ENCODE measurements at places on chromosomes 6 and 20.

DNA sequence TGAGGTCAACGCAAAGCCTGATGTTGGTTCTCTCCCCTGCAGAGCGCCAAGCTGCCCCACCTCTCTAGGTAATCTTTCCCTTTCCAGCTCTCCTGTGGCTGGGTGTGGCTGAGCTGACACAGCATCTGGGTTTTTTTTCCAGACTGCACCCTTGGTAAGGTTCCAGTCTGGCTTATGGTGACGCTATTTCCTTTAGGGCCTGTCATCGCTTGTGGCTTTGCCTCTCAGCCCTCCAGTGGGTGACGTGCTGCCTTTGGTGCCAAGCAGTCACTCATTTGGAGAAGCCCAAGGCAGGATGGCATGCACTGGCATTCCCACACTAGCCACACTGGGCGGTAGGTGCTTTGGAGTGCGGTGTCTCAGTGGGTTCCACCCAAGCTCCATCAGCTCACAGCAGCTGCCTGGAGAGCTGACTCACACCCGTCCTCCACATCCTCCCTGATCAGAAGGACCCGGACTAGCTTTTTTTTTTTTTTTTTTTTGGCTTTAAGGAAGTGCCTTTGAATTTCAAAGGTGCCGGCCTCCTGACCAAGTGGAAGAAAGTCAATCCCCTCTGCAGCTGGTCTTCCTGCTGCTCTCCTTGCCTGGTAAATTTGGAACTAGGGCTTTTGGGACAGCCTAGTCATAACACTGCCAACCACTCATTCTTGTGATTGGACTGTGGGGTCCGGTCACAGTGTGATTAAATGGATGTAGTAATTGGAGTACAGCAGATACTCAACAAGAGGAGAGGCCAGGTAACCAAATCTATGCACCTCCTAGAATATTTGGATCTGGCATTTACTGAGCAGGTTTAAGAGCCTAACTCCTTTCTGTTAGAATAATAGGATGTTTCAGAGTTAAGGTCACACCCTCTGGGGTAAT, 153.6 kb downstream of the CD83 start:
- DNase-seq, result no peak

- DNase-seq, result peak; percentile 20
Measured at GRCh38 chr6:154514481-154514880, 4.0 kb upstream of the CNKSR3 start.

GRCh38 chr6:116447052-116447451, 14.1 kb upstream of the CALHM6 start:
- no peak for DNase-seq

DNA sequence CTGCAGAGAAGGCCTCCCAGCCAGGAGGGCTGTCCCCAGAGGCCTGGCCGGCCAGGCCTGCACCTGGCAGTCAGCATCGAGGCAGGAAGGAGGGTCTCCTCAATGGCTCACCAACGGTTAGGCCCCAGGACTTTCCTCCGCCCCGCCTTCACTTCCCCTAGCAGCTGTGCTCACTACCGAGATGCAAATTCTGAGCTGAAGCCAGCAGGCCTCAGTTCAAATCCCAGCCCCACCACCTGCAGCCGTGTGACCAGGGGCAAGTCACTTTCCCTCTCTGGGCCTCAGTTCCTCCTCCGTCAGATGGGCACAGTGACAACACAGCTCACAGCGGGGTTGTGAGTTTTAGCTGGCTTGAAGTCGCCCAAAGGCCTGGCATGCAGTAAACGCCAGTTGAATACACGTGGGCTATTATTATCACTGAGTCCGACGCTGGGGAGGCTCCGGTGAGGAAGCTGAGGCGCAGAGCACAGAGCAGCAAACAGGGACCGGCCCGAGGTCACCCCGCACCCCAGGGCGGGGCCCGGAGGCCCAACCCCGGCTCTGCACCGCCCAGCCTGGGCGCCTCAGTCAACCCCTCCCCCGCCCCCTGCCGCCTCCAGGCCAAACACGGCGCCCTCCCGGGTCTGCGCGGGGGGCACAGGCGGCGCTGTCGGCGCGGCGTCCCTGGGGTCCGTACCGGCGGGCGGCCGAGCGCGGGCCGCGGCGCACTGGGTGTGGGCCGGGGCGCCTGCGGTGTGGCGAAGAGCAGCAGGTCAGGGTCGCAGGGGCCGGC, 671 bp downstream of the E2F1 start:
- peak; percentile 97 for DNase-seq

- DNase-seq, result no peak
Measured at GRCh38 chr20:1272368-1273100, 6.4 kb downstream of the SNPH start.

GRCh38 chr20:50120935-50121693, 8.2 kb upstream of the UBE2V1 start:
- peak; percentile 23 for DNase-seq

DNA sequence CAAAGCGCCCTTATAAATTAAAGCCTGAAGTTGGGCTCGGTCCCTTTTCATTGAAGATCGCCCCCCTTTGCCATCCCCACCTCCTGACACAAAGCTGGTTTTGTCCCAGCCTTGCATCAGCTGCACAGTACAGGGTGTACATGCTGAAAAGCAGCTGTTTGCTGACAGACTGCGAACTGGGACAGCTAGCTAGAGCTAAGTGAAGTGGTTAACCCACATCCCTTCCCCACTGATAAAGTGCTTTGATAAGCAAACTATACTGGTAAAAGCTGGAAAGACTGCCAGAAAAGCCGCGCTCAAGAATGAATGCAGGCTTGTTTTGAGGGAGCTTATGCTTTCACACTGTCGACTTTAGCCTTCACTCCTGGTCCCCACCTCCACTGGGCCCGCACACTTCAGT, 207.3 kb downstream of the GMDS start:
- DNase-seq, result no peak

DNA sequence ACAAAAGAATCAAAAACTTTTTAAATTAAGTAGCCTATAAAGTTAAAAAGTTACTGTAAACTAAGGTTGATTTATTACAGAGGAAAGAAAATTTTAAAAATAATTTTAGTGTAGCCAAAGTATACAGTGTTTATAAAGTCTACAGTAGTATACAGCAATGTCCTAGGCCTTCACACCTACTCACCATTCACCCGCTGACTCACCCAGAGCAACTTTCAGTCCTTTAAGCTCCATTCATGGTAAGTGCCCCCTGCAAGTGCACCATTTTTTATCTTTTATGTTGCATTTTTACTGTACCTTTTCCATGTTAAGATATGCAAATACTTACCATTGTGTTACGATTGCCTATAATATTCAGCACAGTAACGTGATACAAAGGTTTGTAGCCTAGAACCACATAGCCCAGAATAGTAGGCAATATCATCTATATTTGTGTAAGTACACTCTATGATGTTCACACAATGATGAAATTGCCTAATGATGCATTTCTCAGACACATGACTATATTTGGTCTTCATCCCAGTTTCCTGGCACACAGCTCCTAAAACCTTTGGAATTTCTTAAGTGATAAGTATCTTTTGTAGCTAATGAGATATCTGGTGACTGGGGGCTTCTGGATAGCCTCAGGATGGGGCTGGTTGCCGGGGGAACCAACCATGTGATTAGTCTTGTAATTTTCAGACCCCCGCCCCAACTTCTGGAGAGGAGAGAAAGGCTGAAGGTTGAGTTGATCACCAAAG, 111.0 kb downstream of the MRPL14 start:
- no peak for DNase-seq

DNA sequence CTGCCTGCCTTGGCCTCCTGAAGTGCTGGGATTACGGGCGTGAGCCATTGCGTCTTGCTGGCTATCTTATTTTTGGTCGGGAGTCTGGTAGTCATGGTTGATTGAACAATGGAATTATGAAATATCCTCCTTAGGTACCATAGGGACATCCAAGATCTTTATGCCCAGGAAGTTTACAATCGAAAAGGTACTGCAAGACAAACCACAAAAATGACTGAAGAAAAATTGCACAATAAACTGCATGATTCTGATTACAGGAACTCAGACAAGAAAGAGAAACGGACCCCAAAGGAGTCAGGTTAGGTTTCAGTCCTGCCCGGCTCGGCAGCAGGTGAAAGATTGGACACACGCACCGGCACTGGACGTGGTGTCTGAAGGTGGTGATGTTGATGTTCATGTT, 5.3 kb downstream of the SLC26A8 start:
- DNase-seq, result no peak

DNA sequence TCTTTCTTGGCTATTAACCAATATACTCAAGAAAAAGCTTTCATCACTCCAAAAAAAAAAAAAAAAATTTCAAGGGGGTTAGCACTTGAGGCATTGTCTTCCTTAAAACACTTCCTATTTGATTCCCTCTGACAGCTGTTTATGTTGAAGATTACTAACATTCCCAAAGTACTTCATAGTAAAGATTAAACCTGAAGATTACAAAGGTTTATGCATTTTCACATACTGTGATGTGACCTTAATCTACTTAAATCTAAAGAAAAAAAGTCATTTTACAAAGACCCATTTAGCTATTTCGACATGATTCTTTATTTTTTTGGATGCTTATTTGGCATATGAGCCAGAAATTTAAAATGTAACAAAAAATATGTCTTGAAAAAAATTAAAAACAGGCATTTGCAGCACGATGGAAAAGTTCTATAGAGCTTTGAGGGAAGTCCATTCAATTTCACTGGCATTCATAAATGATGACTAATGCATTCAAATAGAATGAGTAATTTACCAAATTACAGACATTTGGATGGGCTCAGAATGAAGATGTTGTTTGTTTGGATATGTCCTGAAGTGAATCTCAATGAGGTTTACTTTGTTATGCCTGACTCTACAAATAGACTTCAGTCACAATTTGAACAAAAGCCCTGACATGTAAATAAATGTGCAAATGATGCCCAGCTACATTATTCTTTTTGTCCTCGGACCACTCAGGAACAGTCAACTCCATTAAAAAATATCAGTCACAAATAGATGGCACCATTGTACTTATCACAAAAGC, 674.6 kb upstream of the MARCKS start:
- peak; percentile 66 for DNase-seq

- no peak for DNase-seq
Measured at GRCh38 chr6:167238146-167238693, 52.9 kb upstream of the UNC93A start.

DNA sequence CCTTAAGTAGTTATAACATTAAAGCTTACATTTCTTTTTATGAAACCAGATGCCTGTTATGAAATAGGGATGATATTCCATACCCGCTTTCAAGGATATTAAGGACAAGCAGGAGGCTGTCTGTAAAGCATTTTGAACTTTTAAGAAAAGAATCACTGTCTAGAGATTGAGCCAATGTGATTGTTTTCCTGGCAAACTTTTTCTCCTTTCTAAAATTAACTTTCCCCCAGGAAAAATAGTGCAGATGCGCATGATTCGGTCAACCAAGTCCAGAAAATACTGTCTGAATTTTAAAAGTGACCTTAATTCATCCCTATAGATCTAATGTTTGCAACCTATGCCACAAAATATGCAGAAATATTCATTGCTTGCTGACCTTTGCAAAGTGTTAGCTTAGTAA, 15.1 kb upstream of the DEK start:
- DNase-seq, result no peak

- no peak for DNase-seq
Measured at GRCh38 chr6:80148220-80148619, 41.7 kb downstream of the BCKDHB start.

- DNase-seq, result no peak
Measured at GRCh38 chr6:84785671-84786070, 21.3 kb upstream of the TBX18 start.

DNA sequence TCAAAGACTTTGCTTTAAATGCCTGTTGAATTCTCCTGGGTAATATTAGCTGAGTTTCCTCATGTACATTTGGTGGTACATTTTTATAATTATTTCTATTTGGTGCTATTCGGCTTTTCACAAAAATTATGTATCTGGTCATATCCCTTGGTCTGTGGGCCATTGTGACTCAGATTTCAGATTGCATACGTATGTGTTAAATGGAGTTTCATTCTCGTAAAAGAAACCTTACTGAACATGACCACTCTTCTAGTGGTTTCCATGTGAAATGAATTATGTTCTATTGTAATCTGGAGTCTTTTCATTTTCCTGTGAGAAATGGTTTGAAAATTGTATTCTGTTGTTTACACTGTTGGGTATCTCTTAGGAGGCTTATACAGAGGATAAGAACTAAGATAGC, 386.2 kb upstream of the FLRT3 start:
- no peak for DNase-seq

GRCh38 chr6:133969285-133969920, 16.4 kb downstream of the TBPL1 start:
- DNase-seq, result no peak

- no peak for DNase-seq
Measured at GRCh38 chr6:75893776-75894152, 144.7 kb downstream of the MYO6 start.

- no peak for DNase-seq
Measured at GRCh38 chr6:165737396-165737795, 74.4 kb upstream of the PDE10A start.

GRCh38 chr6:36523451-36523850, 23.8 kb downstream of the STK38 start:
- no peak for DNase-seq

GRCh38 chr6:2914318-2914660, 11.2 kb upstream of the SERPINB9 start:
- DNase-seq, result no peak

DNA sequence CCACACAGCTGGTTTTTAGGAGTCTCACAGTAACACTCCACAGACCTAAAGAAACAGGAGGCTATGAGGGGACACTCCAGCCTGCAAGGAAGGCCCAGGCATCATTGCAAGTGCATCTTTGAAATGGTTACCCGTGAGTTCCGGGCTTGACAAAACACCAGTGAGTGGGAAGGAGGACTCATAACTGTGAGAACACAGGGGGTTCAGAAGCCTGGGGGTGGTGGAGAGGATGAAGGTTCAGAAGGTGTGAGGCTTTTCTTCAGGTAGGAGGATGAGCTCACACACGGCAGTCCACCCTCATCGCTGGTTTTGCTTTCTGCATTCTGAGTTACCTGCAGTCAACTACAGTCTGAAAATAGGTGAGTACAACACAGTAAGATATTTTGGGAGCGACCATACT, 39.9 kb downstream of the MAP7 start:
- DNase-seq, result no peak

DNA sequence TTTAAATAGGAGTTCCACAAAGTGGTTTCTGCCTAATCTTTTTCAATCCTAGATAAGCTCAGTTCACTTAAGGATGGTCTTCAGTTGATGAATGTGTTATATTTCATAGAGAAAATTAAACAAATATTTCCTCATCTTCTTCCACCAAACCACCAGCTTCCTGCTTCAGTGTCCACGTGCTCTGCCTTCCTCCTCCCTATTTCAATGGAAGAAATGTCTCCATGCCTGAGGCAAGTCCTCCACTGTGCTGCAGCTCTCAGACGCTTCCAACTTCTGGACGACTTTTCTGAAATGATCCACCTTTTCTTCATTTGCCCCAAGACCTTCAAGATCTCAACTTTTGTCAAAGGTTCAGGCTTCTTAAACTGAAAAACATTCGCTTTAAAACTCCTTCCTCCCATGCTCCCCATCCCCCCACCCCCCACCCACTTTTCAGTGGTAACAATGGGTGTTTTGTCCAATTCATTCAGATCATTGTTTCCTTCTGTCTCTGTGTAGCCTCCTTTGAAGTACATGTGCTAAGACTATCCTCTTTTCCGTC, 25.3 kb upstream of the FABP7 start:
- no peak for DNase-seq

- no peak for DNase-seq
Measured at GRCh38 chr6:106026748-106027715, 59.1 kb upstream of the PRDM1 start.

- DNase-seq, result no peak
Measured at GRCh38 chr6:14660806-14661579, 543.4 kb downstream of the CD83 start.

GRCh38 chr20:9490631-9491030, 23.8 kb upstream of the LAMP5 start:
- DNase-seq, result no peak

- no peak for DNase-seq
Measured at GRCh38 chr6:140434761-140435160, 1060.3 kb upstream of the CITED2 start.

- DNase-seq, result no peak
Measured at GRCh38 chr6:72963946-72964345, 261.4 kb downstream of the KHDC1L start.
